ENCODE measurements at places on chromosomes 4 and X.

DNA sequence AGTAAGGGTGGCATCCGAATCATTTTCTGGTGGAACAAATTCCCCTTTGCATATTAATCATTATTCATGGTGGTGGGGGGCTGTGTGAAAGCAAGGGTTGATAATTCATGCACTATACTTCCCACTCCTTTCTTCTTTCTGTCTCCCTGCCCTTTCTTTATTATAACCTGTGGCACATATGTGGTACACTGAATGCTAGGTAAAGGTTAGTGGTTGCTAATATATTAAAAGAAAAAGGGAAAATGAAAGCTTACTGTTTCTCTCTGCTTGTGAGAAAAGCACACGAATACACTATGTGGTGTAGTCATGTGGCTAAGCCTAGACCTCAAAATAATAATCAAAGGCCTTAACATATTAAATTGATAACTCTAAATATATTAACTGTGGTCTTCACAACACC lies 178.4 kb upstream of the RPS6KA3 start:
- no peak for DNase-seq

GRCh38 chr4:33837043-33837838 lies 2407.1 kb downstream of the ARAP2 start:
- peak; percentile 75 for DNase-seq

GRCh38 chrX:11429538-11430085 lies 136.4 kb downstream of the AMELX start:
- DNase-seq, result no peak

- no peak for DNase-seq
Observed at GRCh38 chr4:12943069-12943468, 541.1 kb downstream of the RAB28 start.

GRCh38 chr4:77074981-77075855 lies 571 bp downstream of the CCNI start:
- DNase-seq, result peak; percentile 70

DNA sequence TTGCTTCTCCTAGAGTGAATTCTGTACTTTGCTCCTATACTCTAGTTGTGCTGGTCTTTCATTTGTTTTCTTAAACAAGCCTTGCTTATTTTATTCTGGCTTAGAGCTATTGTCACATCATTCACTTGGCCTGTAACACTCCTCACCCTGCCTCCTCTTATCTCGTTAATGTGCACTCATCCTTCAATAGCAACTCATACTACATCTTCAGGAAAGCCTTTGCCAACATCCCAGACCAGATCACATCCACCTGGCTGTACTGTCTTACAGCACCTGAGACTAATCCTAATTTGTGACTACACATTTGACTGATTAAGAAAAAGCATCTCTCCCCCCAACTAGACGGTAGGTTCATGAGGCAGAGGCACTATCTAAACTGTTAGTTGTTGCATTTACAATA lies 80.8 kb downstream of the SLC7A11 start:
- DNase-seq, result no peak

GRCh38 chr4:4838936-4839810 lies 20.3 kb upstream of the MSX1 start:
- no peak for DNase-seq

GRCh38 chrX:85836868-85837267 lies 210.5 kb downstream of the CHM start:
- peak; percentile 39 for DNase-seq

GRCh38 chr4:16676230-16676770 lies 222.1 kb downstream of the LDB2 start:
- no peak for DNase-seq

- peak; percentile 56 for DNase-seq
Observed at GRCh38 chr4:123747016-123747415, 350.4 kb downstream of the SPRY1 start.

DNA sequence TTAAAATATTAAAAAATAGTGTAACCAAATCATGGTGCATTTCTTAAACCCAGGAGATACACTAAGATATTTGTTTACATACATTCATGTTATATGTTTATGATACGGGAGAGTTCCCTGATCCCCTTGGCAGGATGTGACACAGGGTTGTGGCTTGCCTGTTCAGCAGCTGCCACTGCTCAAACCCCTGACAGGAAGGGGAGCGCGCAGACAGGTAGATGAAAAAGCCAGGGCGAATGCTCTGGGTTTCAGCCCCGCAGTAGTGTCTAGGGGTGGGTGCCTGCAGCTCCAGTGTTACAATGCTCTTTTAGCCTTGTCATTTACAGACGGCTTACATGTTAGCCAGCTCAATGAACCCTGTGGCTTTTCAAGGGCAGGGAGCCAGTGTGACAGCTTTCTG lies 1343.8 kb upstream of the IGFBP7 start:
- DNase-seq, result no peak

DNA sequence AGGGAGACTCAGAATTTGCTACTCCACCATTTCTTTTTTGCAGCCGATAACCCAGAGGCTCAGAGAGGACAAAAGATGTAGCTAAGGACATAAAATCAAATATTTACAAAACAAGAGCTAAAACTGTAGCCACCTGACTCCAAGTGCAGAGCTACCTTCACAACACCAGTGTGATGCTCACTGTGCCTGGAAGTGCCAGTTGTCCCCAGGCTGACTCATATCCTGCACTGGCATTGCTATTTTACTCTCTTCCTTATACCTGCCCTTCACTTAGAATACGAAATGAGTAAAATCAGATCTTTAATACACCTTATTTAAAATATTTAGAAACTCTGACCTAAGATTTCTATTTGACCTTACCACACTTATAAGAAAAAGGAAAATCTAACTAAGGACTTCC lies 39.5 kb downstream of the SLC7A11 start:
- no peak for DNase-seq

GRCh38 chr4:82371497-82371896 lies 2.3 kb downstream of the HNRNPD start:
- peak; percentile 18 for DNase-seq

DNA sequence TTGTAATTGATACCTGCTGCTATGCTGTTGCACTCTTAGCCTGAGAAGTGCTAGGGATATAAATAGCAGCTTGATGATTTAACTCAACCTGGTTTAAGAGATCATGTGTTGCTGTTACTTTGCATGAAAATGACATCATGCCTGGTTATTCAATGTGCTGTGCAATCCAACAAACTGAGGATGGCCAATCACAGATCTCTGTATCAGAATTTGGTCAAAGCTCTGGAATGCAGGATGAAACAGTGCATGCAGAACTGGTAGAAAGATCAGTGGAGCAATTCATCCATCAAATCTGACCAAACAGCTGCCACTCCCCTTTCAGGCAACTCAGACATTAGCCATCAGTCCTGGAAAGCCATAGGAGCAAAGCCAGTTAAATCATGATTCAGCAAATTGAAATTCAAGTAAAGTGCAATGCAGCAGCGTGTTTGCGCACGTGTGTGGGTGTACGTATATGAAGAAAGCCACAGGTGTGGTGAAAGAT lies 160.3 kb upstream of the RASGEF1B start:
- peak; percentile 60 for DNase-seq

- peak; percentile 73 for DNase-seq
Observed at GRCh38 chr4:98290511-98290910, 29.3 kb downstream of the RAP1GDS1 start.
